ENCODE measurements at places on chromosomes 3 and 15.

GRCh38 chr3:129593595-129594339, 12.7 kb downstream of the PLXND1 start:
- DNase-seq, result peak; percentile 97

DNA sequence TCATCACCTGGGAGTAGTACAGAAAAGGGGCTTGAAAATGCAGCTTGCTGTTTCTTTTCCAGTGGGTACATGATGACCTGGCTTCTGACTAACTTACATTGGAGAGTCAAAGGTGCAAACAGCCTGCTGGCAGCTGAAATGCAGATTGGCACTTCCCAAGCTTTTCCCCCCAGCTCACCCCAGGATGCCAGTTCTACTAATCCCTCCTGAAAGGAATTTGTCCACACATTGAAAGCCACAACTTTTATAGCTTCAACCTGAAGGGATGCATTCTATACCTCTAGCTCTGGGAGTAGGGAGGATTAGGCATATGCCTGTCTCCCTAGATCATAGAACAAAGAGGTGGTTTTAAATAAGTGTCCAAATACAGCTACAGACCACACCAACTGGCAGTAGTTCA, 281.7 kb downstream of the EFHB start:
- DNase-seq, result no peak

DNA sequence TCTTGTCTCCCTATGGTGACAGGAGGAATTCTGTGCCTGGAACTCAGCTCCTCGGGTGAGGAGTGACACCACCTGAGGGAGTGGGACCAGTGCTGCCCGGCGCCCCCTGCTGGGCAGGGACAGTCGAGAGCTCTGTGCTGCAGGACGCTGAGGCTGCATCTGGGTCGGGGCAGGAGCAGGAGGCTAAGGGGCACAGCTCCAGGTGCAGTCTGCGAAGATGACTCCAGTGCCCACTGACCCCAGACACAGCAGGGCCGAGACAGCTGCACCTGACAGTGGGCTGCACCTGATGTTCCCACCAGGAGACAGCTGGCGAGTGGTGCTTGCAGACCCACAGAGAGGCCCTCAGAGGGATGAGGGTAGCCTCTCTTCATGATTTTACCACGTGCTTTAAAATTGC, 152.9 kb downstream of the ATP10A start:
- DNase-seq, result no peak

GRCh38 chr3:44513513-44513912, 36.0 kb upstream of the ZNF445 start:
- no peak for DNase-seq

- peak; percentile 82 for DNase-seq
These were observed at the start of gene PIK3CB for GRCh38 chr3:138834596-138835396. Gene PIK3CB, minus strand, starts transcription at chr3:138834928. Its CDS starts 75,585 bp downstream, at chr3:138759343.

- DNase-seq, result no peak
These were observed 104.7 kb downstream of the OSBPL10 start for GRCh38 chr3:31876331-31876730.

DNA sequence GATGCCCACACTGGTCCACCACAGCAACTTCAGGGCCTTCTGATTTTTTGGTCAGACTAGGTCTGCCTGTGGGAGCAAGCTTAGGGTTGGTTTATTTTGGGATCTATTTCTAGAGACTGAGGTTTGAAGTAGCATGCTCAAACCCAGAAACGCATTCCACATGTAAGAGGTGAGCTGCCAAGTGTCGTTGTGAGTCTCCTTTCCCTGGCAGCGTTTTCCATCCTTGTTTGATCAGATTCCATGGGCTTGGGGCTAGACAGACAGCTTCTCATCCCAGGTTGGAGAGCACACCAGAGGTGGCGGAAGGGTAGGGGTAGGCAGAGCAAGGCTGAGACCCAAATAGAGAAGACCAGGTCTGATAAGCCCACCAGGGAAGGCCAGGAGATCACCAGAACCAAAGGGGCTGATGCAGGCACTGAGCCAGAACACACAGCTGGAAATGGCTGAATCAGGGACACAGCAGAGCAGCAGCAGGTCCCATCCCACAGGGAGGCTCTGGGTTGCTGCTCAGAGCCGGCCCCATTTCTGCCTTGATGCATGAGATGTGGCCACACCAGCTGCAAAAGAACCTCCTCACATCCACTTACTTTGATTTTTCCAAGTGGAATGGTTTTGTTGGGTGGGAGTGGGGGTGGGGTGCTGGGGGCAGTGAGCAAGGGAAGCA, 186.8 kb downstream of the THSD4 start:
- no peak for DNase-seq

DNA sequence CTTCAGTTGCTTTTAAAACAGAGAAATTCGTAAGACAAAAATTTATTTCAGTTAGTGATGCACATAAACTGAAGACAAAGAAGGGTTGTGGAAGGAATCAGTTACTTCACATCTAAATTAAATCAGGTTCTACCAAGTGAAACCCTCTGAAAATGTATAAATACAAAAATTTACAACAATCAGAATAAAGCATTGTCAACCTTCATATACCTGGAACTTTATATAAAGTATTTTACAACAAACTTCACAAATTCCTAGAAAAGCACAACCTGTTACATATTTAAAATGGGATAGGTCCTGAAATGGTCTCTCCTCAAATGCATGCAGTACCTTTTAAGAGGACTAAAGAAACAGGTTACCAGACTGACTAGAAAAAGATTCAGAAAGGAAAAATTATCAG, 26.9 kb downstream of the ATOSA start:
- DNase-seq, result no peak

GRCh38 chr15:100760357-100760903, 119.2 kb upstream of the ALDH1A3 start:
- no peak for DNase-seq

DNA sequence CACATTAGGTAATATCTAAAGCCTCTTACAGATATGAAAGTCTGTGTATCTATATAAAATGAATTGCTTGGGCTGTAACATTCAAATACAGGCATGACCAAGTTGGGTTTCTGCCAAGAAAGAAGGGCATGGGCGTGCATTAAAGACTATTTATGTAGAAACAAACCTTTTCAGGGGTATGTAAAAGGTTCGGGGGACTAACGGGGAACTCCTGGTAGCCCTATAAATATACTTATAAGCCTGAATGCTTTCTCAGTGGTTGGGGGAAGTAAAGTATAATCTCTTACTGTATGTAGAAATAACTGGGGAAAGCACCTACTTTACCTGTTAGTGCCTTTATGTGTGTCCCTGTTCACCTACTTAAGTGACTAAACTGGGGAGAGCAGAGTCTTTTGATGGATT, 154.5 kb upstream of the TBL1XR1 start:
- no peak for DNase-seq

GRCh38 chr3:108103886-108104797, 13.3 kb upstream of the CD47 start:
- DNase-seq, result no peak

DNA sequence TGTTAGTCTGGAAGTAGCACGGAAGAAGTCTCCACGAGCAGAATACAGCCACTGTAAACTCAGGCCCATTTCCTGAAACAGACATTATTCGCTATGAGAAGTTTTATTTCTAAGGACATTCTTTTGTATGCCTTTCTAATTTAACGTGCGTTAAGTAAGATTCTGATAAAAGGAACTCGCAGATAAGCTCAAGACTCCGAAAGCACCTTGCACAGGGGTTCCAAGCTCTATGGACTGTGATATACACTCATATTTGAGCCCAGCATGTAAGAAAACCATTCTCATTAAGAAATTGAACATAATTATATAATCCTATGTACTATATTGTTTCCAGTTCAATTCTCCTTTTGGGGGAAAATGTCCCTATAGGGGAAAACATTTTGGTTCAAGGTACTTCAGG, 28.4 kb downstream of the TFRC start:
- DNase-seq, result no peak

DNA sequence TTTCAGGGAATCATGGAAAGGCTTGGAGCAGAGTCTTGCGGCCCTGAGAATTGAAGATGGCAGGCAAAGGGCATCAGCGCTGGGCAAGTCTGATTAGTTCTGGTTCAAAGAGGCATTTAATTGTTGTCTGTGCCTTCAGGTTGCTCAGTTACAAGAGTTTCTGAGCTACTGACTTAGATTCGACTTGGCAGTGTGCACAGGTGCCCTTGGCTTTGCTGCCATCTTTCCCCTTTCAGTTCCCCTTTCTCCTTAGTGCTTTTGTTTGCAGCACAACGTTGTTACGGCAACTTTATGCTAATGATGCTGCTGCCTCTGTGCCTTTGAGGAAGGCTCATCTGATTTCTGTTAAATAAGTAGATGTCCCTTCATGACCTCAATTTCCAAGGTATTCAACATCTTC, 12.5 kb downstream of the P2RY14 start:
- no peak for DNase-seq

All from NCI-H2081 treated with DMSO at 0.1 percent for 48 hours (cell line).